ENCODE measurements at places on chromosomes 7 and 10.

DNA sequence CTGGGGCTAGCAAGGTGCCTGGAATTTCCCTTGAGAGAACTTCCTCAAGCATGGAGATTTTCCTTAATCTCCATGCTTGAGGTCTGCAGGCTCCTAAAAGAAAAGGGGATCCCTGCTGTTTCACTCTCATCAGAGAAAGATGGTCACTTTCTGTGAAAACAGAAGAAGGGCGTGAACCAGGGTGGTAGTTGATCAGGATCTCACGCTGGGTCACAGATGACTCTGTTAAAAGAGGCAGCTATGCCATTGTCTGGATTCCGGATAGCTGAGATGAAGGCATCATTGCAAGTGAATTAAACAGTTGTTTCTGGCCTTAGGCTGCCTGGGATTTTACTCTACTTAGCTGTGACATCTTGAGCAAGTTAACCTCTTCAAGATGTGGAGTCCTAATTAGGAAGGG is 525.9 kb downstream of the TYW1 start:
- DNase-seq: no peak

GRCh38 chr7:141304291-141304690 is 230.4 kb downstream of the TMEM178B start:
- no peak for DNase-seq

DNA sequence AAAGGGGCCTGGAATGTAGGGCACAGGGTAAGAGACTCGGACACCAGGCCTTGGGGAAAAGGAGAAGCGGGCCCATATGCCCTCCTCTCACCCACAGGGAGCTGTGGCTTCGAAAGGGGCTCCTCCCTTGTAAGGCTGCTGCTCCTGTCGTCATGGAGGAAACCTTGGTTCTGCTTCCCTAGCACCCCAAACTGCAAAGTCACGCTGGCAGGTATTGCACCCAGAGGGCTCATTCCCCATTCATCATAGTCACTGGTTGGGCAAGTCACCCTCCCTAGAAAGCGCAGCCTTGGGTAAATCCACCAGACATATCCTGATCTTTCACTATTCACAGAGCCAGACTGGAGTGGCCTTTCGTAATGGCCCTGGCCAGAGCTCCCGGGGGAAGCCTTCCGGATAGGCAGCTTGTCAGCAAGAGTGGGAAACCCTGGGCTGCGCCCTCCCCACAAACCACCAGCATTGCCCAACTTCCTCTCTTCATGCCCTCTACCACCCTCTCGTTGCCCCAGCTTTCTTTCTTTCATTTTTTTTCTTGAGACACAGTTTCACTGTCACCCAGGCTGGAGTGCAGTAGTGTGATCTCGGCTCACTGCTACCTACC is 121.0 kb downstream of the HIP1 start:
- DNase-seq: peak; percentile 46

DNA sequence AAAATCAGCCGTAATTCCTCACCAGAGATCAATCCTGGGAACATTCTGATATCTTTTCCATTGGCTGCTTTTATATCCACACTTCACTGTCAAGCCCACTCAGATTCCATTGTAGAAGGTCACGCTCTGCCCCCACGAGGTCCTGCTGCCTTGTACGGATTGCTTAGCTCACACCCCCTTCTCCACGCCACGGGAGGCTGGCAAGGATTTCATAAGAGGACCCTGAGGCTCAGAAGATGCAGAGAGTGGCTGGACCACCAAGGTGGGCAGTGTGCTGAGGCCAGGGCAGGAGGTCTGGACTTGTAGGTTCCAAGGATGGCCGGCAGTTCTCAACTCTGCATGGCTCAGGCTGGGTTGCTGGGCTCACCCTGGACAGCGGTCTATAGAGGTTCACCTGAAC is 149.7 kb downstream of the RNF216 start:
- peak; percentile 58 for DNase-seq

DNA sequence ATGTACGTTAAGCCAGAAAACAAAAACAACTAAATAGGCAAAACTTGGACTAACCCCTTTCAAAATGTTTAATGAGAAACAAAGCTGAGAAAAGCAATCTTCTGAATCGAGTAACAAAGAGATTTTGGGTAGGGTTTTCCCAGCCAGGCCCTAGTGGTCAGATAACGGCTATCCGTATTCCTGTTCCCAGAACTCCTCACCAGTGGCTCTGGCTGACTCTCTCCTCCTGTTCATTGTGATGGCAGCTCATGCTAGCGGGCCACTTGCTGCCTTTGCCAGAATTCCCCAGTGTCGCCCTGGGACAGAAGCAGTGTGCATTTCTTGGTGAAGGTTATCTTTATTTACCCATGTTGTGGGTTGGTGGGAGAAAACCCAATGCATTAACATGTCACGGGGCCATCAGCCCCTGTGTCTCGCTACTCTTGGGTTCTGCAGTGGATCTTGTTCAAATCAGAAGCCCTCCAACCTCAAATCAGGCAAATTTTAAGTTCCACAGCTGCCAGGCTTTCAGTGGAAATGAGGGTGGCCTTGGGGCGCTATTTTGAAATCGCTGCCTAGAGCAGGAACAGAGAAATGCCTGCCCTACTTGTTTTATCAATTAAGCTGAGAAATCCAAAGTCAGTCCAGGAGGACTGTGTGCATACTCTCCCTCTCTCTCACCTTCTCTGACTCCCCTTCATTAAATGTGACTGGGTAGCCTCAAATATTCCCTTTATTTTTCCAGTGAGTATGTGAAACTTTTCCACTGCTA is 164.5 kb upstream of the NPVF start:
- no peak for DNase-seq

GRCh38 chr10:122062831-122063674 is 74.1 kb downstream of the TACC2 start:
- peak; percentile 83 for DNase-seq

DNA sequence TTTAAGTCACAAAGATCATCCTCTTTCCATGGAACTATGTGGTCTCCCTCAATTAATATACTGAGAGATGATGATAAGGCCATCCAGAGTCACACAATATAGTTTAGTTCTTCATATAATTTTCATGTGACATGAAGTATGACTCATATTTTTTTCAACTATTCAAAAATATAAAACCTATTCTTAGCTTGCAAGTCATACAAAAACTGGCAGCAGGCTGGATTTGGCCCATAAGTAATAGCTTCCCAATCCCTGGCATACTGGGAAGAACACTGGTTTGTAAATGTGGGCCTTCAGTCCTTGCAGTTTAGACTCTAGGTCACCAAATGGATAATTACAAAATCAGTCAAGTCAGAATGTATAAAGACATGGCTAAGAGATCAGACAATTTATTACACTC is 356.6 kb downstream of the PPP1R3A start:
- no peak for DNase-seq

DNA sequence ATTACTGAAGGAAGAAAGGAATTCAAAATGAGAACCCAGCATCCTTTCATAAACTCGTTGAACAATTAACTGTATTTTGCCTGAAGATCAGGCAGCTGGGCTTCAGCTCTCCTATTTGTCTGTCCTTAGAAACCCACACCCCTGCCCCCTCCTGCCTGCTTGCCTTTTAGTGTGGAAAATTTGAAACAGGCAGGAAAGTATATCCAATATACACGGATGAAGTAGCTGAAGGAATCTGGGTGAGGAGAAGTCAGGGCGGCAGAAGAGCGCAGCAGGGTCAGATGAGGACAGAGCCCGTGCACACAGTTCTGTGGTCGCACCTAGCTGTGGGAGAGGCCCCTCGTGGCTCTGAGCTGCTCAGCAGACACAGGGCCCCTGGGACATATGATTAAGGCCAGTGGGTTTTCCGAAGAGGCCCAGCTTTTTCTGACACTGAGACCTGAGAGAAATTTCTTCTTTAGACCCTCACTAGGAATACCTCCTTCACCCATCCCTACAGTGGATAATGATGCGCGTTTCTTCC is 87.9 kb downstream of the ACTR3B start:
- no peak for DNase-seq

DNA sequence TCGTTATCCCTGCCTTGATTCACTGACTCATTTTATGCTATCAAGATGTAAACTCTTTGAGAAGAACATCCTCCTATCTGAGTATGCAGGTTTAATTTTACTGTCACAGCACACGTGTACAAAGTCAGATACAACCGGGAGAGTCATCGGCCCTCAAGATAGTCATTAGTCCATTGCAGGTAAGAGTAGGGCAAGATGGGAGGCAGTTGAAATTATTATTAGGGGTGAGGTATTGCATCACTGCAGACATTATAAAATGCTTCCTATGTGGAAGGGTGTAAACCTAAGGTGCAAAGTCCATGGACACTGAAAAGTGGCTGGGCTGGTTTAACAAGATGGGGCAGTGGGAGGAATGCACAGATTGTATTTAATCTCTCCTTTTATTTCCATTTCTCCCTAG is 113.7 kb downstream of the ARL4A start:
- DNase-seq: no peak

GRCh38 chr10:43806831-43807640 is 158.4 kb upstream of the ZNF32 start:
- DNase-seq: no peak

DNA sequence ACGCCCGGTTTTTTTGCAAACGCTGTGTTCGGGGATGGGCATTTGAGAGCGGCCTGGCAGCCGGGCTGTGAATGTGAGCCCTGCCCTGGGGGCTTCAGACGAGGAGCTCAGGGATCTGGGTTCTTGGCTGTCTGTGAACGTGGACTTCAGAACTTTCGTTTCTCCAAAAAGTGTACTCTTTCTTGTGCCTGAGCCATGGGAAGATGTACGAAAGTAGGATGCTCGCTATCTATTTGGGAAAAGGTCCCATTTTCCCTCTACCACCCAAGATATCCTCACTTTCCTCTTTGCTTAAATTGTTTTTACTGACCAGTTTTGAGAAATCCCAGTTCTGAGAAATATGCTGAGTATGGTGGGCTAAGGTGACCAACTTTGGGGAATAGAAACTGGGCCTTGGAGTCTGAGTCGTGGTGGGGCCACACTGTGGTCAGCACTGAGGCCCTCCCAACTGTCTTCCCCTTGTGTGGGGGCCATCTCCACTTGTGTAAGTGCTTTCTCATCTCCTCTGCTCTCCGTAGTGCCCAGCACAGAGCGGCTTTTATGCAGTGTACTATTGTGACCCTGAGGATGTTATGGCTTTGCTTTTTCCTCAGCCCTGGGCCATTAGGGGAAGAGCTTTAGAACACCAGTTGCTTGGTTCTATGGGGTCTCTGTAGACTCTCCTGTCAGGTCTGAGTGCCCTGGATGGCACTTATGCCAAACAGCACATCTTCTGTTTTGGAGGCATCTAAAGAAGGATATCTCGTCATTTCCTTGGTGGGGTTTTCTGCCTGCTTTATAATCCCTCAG is 918 bp downstream of the DBNL start:
- no peak for DNase-seq

DNA sequence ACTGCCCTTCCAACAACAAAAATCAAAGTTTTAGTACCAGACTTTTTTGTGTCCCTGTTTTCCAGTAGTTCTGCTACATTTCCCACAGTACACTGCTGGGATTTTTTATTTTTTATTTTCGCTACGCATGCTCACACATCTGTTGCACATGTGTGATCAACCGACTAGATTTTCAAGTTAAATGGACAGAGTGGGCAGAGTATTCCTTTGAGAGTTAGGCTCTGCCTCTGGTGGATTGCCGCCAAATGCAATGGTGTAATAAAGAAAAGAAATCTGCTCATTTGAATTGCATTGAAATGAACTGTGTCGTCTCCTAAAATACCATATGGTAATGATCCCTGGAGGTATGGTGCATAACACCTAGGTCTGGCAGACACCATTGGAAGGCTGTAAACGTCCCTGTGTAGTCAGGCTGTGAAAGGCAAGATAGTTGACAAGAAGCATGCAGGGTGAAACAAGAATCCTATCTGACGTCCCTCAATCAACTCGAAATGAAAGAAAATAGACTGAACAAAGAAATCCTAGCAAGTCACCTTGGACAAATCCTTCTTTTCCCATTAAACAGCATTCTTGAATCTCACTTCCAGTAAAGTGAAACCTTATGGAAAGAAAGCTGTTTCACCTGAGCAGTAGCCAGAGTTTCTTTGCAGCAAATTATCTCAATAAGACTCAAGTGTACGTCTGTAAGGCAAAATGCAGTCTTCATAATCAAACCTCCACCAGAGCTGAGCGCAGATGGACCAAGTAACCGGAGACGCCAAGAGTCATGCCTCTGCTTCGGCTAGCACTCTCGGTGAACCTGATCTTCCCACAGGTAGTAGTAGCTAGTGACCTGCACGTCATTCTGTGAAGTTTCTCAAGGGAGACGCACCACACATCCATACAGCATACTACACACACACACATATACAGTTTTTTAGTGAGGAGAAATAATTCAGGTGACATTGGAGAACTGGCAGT is 357.3 kb downstream of the CRPPA start:
- DNase-seq: no peak

Data from thyroid gland (tissue), 4 donors.